ENCODE measurements at places on chromosomes 5 and 9. TPM values are rescaled to one million over a fixed set of nuclear protein-coding genes. Genes with fewer than 3 reads are reported as not detected.

DNA sequence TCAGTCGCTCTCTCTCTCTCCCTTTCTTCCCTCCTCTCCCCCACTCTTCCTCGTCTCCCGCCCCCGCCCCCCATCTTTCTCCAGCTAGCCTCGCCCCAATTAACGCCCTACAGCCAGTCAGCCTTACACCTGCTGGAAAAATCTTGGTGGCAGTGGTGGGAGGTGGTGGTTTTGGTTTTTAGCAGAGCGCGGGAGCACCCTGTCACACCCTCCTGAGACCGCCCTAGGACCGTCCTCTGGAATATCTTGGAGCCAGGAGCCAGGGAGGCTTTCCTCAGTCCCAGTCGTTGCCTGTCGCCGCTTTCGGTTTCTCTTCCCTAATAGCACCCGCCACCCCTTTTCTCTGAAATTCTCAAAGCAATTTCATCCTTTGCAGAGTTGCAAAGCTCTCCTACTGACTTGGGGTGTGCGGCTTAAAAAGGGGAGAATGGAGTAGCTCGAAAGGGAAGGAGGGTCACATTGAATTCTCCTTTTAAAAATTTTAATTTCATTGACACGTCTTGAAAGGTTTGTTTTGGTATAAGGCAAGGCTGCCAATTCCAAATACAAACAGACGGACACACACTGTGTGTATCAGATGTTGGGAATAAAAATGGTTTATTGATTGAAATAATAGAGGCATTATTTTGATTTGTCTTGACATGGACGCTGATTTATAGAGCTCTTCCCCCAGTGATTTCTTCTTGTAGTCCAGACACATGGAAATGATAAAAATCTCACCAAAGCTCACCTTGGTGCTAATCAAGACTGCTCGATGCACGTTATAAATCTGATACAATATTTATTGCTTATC, 301.3 kb downstream of the PARP8 start:
- DNase-seq: peak; percentile 41

DNA sequence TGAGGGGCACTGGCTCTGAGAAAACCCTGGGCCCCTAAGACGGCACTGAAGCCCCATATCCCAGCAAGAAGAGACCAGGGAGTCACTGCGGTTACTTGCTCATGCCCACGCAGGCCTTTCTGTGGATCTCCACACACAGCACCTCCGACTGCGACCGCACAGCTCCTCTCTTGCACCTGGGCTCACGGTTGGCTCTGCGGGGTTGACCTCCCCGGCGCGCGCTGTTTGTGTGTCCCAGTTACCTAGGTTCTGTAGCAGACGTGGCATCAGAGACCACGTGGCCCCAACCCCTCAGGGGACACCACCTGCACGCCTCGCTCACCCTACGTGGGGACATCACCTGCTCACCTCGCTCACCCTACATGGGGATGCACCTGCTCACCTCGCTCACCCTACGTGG, 12.7 kb downstream of the LPCAT1 start:
- DNase-seq: peak; percentile 32

GRCh38 chr9:123058834-123059233, 25.4 kb downstream of the GPR21 start:
- DNase-seq: no peak

GRCh38 chr9:117826837-117827236, 122.6 kb downstream of the TLR4 start:
- no peak for DNase-seq

GRCh38 chr5:170151097-170151831, 45.6 kb downstream of the FOXI1 start:
- peak; percentile 31 for DNase-seq

DNA sequence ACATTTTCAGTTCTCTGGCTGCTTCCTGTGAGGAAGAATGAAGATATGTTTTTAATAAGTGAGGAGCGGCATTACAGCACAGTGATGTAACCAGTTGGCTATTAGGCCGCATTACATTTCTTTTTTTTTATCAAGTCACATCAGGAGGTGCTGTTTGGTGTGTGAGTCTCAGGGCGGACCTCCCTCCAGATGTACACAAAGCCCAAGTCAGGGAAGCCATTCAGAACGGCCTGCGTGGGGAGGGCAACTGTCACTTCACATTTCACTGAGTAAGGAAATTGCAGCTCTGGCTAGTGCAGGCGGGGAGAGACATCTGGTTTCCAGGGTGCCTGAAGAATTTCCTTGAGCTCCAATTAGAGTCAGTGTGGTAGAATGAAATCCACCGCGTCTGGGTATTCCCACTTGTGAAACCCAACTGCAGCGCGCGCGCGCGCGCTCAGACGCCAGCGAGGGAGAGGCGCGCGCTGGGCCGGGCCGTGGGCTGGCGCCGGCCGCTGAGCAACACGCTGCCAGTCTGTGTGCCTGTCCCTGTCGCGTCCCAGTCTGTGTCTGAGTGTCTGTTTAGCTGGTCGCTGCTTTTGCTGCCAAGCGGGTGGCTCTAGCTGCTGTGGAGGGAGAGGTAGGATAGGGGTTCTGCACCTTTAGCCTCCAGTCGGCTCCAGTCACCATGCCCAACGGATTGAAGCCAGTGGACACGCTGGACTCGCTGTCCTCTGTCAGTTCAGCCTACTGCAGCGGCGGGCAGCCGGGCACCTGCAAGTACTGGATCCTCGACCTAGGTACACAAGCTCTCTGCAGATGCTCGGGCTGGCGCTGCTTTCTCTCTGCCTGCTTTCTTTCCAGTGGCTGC, 140.8 kb upstream of the OTULINL start:
- no peak for DNase-seq

DNA sequence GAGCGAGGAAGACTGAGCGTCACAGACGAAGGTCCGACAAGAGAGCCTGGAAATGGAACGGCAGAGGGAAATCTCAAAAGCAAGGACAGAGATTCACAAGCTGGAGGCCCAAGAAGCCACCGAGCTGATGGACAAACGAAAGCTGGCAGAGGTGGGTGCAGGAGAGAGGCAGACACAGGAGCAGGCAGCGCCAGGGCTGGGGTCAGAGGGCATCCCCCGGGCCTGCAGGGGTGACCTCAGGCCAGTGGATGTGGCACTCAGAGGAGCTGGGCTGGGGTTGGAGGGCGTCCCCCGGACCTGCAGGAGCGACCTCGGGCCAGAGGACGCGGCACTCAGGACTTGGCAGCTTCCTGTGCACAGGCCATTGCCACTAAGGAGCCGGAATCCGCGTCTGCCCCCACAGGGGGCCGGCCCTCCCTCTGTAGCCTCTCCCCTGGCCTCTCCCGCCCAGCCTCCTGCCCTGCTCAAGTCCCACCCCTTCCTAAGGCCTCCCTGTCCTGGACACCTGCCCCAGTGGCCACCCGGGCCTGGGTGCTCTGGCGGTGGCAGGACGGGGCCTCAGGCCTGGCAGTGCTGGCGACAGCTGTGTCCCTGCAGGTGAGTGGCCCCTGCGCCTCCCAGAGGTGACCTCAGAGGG, 40.4 kb downstream of the EXD3 start:
- no peak for DNase-seq

GRCh38 chr5:99005506-99005905, 76.7 kb upstream of the CHD1 start:
- DNase-seq: no peak

DNA sequence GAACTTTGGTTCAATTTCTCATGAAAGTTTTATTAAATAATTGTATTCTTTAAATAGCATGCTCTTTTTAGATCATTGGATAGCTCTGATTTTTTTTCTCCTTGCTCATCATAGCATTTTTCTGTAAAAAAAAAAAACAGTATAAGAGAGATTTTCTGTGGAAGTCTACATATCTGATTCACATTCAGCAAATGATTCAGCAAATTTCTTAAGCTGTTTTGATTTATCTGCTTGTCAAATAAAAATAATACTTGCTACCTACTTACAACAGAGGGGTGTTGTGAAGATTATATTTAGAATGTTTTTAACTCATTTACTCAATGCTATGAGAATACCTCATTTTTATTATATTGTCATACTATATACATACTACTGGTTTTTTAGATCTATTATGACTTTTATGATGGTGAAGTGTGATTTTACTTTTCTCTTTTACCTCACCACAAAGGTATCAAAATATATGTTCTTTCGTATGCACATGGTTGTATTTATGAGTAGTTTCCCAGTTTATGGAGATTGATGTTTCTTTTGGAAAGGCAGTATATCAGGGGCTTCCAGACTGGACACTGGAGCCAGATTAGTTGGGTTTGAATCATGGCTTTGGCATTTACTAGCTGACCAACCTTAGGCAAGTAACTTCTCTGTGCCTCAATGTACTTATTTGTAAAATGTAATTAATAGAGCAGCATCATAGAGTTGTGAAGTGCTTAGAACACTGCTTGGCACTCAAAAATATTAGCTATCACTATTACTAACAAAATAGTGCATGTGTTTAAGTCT, 25.5 kb downstream of the TNPO1 start:
- DNase-seq: no peak

PFN3 gene
- not detected for total RNA-seq

CDC20B gene
- 0.75 TPM for total RNA-seq

PAPPA gene
- total RNA-seq: not detected

DMRTA1 gene
- not detected for total RNA-seq
